Upper lobe of right lung (tissue), 1 donor: ENCODE measurements at places on chromosomes 12 and 14. TPM values are rescaled to one million over a fixed set of nuclear protein-coding genes. Genes with fewer than 3 reads are reported as not detected.
A peak's percentile ranks its signal among the peaks of the same experiment; 100 is the strongest.

DNA sequence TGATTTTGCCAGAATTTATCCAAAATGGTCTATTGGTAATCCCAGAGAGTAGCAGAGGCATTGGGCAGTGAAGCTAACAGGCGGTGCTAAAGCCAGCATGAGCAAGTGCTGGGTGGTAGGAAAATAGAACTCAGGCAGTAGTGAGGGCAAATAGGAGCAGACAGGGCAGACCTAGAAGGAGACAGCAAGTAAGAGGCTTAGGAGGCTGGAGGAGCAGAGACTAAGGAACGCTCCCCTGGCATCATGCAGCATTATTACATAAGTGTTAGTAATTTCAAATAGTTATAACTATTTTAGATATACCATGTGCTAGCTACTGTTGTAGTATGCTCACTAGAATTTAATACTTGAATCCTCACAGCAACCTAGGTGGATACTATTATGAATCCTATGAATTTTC lies 128.0 kb upstream of the DNM1L start:
- H3K4me3 ChIP-seq = no peak overlapping the region
- peaks cover 3% of the 10 kb centered on the region for H3K36me3 ChIP-seq
- H3K27me3 ChIP-seq = no peaks in the 10 kb centered on the region
- H3K27ac ChIP-seq = no peak overlapping the region
- no peak for DNase-seq

The PLEKHG7 gene
- total RNA-seq = not detected

DNA sequence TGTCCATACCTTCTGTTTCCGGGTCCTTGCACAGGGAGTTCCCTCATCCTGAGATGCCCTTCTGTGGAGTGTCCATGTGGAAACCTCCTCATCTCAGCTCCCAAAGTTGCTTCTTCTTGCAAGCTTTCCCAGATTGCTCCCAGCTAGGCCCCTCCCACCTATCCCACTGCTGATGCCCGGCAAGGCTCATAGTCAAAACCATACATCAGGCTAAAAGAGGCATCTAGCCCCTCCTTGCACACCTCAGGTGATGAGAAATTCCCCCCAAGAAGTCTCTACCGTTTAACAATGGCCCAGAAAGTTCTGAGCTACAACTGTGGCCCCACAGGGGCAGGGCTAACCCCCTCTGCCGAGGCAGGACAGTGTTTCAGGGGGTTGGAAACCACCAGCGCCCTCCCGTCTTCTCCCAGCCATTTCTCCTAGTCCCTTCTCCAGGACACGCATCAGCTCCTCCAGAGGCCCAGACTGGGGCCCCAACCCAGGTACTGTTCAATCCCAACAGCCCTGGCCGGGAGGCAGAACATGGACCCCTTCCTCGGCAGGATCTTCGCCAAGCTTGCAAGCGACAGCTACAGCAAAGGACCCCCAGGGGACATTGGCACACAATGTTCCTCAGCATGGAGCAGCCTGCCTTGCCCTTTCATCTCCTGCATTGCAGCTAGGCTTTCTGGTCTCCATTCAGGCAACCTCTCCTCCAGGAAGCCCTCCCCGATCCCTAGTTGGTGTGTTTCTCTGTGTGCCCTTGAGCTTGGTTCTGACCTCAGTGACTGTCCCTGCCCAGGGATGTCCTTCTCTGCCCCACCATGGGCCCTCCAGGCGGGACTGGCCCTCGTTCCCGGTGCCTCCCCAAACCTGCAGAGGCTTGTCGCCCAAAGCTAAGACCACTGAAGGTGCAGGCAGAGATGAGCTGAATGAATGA lies 4.5 kb upstream of the BEGAIN start:
- H3K4me1 ChIP-seq = peaks cover under 1% of the 10 kb centered on the region
- H3K27me3 ChIP-seq = peaks cover 34% of the 10 kb centered on the region
- no peak overlapping the region for H3K4me3 ChIP-seq
- peak; percentile 57 for DNase-seq

The GARIN6 gene
- total RNA-seq = not detected

GRCh38 chr12:1737652-1738286 lies 46.9 kb downstream of the ADIPOR2 start:
- peaks cover 30% of the 10 kb centered on the region for H3K4me1 ChIP-seq
- no peaks in the 10 kb centered on the region for H3K36me3 ChIP-seq
- no peak overlapping the region for H3K27ac ChIP-seq
- no peak for DNase-seq
- H3K27me3 ChIP-seq = no peaks in the 10 kb centered on the region
- H3K4me3 ChIP-seq = no peak overlapping the region

- no peak for DNase-seq
- H3K4me1 ChIP-seq = no peaks in the 10 kb centered on the region
- H3K27ac ChIP-seq = no peak overlapping the region
- no peak overlapping the region for H3K4me3 ChIP-seq
Observed at GRCh38 chr12:117582135-117582784, 220.8 kb upstream of the NOS1 start.

DNA sequence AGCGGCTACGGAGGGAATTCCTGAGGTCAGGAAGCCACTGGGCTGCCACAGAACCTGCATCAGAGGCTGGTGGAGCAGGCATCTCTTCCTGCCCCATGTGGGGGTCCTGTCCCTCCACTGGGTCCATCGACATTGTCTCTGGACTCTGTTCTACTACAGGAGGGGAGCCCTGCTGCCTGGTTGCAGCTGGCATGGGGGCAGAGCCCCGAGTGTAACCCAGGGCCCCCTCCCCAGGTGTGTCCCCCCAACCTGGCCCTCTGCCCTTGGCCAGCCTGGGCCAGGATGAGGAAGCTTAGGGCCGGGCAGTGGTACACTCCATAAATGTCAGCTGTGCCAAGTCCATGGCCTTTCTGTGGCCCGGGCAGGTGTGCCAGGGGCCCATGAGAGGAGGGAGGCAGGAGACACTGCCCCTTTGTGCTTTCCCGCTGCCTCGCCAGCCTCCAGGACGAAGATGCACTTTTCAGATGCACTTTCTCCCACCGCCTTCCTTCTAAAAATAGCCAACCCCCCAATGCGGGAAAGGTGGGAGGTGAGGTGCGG lies 4.0 kb upstream of the EXOC3L4 start:
- no peaks in the 10 kb centered on the region for H3K36me3 ChIP-seq
- peaks cover 8% of the 10 kb centered on the region for H3K4me1 ChIP-seq
- DNase-seq = no peak
- H3K4me3 ChIP-seq = no peak overlapping the region
- H3K27me3 ChIP-seq = peaks cover 11% of the 10 kb centered on the region

GRCh38 chr12:58176296-58176869 lies 235.0 kb downstream of the ATP23 start:
- no peak for DNase-seq
- no peak overlapping the region for H3K4me3 ChIP-seq
- no peak overlapping the region for H3K27ac ChIP-seq
- H3K27me3 ChIP-seq = no peaks in the 10 kb centered on the region
- H3K36me3 ChIP-seq = no peaks in the 10 kb centered on the region

The WNT5B gene
- total RNA-seq = 2.3 TPM

The COX8C gene
- total RNA-seq = not detected

GRCh38 chr14:75088566-75089373 lies 19.3 kb downstream of the ZC2HC1C start:
- H3K36me3 ChIP-seq = peaks cover 86% of the 10 kb centered on the region
- H3K4me1 ChIP-seq = no peaks in the 10 kb centered on the region
- no peaks in the 10 kb centered on the region for H3K27me3 ChIP-seq
- H3K27ac ChIP-seq = no peak overlapping the region
- DNase-seq = no peak

GRCh38 chr14:103803661-103804060 lies 43.7 kb downstream of the PPP1R13B start:
- DNase-seq = no peak
- H3K36me3 ChIP-seq = no peaks in the 10 kb centered on the region
- H3K4me1 ChIP-seq = peaks cover 7% of the 10 kb centered on the region
- H3K4me3 ChIP-seq = no peak overlapping the region

The SMIM41 gene
- 6.1 TPM for total RNA-seq

- H3K36me3 ChIP-seq = peaks cover 6% of the 10 kb centered on the region
- H3K27me3 ChIP-seq = no peaks in the 10 kb centered on the region
- DNase-seq = no peak
- H3K4me1 ChIP-seq = peaks cover 24% of the 10 kb centered on the region
- peak overlapping the region; percentile 99 for H3K27ac ChIP-seq
Observed at GRCh38 chr12:8950702-8951478, 1.4 kb upstream of the M6PR start.

The FAM90A1 gene
- 0.43 TPM for total RNA-seq

DNA sequence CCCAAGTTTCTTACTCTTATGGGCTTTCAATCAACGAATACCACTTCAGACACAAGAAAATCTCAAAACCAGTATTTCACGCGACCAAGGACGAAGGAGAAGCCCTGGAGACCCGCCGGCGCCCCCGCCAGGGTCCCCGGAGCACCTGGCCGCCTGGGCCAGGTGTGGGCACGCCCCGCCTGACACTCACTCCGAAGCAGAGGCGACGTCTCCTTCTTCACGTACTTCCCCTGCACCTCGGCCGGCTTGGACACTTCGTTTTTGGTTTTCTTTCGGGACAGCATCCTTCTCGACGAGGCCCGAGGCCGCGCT lies 466 bp downstream of the SAV1 start:
- peak overlapping the region; percentile 87 for H3K4me3 ChIP-seq
- H3K27me3 ChIP-seq = no peaks in the 10 kb centered on the region
- H3K4me1 ChIP-seq = peaks cover 21% of the 10 kb centered on the region

DNA sequence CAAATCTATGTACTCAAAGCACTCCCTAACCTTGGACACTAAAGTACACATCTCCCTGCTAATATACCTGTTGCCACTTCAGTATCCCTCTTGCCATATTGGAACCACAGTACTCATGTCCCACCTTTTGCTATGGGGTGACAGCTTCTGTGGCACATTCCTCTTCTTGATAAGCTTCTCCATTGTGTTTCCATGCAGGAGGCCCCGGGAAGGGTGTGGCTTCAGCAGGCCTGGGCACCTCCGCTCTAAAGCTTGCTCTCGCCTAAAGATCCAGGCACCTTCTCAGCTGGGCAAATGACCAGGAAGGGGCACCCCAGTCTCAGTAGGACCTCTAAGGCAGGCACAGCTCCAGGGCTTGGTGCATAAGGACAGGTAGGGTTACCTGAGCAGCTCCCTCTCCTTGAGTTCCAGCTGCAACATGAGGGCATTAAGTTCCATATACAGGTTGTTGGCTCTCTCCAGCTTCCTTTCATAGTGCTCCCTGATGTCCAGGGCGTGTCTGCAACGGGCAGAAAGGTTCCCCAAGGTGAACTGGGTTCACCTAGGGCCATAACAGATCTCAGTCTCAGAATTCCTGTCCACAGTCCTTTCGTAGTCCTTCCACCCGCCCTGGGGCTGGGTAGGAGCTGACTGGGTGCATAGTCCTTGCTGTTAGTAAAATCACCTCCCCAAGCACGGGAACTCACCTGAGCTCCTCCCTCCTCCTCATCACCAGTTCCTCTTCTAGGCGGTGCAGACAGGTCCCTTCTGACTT lies 15.9 kb downstream of the MAP3K12 start:
- no peaks in the 10 kb centered on the region for H3K4me1 ChIP-seq
- peak; percentile 44 for DNase-seq
- no peaks in the 10 kb centered on the region for H3K27me3 ChIP-seq
- H3K36me3 ChIP-seq = peaks cover 95% of the 10 kb centered on the region
- no peak overlapping the region for H3K4me3 ChIP-seq
- H3K27ac ChIP-seq = no peak overlapping the region

- H3K36me3 ChIP-seq = no peaks in the 10 kb centered on the region
- no peak overlapping the region for H3K4me3 ChIP-seq
- H3K4me1 ChIP-seq = no peaks in the 10 kb centered on the region
- no peaks in the 10 kb centered on the region for H3K27me3 ChIP-seq
Observed at GRCh38 chr12:76010732-76011458, 20.7 kb downstream of the PHLDA1 start.

DNA sequence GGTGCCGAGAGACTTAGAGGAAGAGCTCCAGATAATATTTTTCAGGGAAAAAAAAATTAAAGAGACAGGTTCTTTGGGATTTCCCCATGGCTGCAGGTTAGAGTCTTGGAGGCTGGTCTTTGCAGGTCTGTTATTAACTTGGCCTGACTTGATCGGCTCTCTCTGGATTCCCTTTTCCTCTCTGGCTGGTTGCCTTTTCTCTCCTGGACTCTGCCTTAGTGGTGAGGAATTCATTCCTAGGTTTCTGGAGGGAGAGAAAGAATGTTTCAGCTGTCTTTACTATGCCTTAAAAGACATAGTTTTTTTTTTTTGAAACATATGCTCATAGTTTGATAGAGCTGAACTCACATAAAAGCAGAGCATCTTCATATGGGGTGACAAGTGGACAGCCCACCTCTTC lies 336.3 kb downstream of the BMP4 start:
- H3K27ac ChIP-seq = no peak overlapping the region
- no peak for DNase-seq
- H3K4me3 ChIP-seq = no peak overlapping the region
- no peaks in the 10 kb centered on the region for H3K27me3 ChIP-seq
- no peaks in the 10 kb centered on the region for H3K36me3 ChIP-seq

DNA sequence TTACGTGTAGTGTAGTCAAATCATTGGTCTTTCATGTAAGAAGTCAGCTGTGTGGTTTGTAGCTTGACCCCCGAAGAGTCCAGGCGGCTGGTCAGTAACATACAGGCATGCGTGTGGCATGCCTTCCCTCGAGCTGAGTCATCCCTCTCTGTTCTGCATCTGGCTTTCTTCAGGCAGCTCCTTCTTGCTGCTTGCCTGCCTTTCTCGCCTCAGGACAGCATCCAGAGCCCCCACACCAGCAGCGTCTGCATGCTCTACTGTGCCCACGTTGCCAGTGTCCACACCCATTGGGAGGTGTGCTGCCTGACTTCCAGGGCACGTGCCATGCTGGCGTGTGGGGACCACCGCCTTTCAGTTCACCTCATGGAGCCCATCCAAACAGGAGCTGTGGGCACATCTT lies 96.8 kb downstream of the EP400 start:
- no peak overlapping the region for H3K4me3 ChIP-seq
- no peaks in the 10 kb centered on the region for H3K27me3 ChIP-seq
- H3K27ac ChIP-seq = no peak overlapping the region
- no peak for DNase-seq
- peaks cover 81% of the 10 kb centered on the region for H3K36me3 ChIP-seq

DNA sequence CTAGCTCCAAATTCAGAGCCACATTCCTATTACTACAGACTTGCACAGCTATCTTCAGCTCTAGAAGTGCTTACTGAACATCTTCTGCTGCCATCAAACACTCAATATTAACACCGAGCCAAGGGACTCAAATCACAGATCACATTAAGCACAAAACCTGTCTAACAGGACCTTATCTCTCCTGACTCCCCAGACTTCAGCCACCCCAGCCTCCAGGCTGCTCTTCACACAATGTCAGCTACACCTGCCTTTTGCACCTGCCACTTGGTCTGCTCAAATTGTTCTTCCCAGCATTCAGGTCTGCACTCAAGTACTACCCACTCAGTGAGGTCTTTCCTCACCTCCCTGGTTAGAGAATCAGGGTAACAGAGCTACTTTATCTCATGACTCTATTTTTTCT lies 57.1 kb downstream of the GALC start:
- no peak for DNase-seq
- H3K4me3 ChIP-seq = no peak overlapping the region
- H3K4me1 ChIP-seq = no peaks in the 10 kb centered on the region

DNA sequence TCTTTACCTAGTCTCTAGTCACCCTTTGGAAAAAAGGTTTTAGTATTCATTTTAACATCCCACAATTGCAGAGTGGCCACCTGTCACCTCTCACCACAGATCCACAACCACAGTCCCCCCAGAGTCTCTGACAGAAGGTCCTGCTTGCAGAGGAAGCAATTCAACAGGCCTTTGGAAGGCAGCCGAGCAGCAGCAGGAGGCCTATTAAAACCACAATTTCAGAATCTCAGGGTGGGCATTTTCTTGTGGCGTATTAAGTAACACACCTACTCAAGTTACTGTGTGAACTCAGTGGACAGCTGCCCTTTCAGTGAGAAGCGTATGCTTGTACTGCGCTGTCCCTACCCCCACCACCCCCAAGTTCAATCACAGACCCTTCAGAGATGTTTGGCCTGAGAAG lies 234.0 kb upstream of the HMGA2 start:
- no peak overlapping the region for H3K27ac ChIP-seq
- no peak overlapping the region for H3K4me3 ChIP-seq
- H3K27me3 ChIP-seq = no peaks in the 10 kb centered on the region
- DNase-seq = no peak
- no peaks in the 10 kb centered on the region for H3K4me1 ChIP-seq
